ENCODE measurements at places on chromosomes 3 and 15.
A peak's percentile ranks its signal among the peaks of the same experiment; 100 is the strongest.

DNA sequence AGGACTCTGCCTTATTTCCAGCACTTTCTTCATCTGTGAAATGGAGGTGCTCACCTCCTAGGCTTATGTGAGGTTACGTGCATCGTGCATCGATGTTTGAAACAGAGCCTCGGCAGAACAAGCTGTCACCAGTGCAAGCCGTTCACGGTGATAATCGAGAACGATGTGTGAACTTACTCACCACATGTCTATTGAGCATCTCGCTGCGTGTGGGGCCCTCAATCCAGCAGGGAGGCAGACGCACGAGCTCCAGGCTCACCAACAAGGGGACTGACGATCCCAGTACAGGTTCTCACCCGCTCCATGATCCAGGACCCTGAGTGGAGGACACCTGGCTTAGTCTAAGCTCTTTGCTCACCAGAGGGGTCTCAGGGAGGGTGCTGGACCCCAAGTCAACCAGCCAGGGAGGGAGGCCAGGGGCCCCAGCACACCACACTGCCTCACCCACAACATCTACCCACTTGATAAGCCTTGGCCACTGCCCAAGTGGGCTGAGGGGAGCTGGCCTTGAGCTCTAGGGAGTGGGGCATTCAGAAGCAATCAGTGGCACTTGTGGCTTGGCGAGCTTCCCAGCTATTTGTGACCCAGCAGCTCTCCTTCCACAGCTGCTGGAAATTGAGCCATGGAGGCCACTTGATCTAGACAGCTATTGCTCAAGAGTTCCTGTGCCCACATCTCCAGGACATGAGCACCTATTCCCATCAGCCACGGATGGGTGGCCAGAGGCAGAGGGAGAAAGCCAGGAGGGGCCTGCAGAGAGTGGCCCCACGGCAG, 34.4 kb upstream of the SLC6A1 start:
- DNase-seq: no peak

GRCh38 chr15:45719490-45719889, 84.7 kb downstream of the SQOR start:
- DNase-seq: no peak

GRCh38 chr3:23723930-23724329, 81.8 kb upstream of the UBE2E1 start:
- no peak for DNase-seq

GRCh38 chr3:196621611-196622010, 17.9 kb upstream of the NRROS start:
- DNase-seq: no peak

DNA sequence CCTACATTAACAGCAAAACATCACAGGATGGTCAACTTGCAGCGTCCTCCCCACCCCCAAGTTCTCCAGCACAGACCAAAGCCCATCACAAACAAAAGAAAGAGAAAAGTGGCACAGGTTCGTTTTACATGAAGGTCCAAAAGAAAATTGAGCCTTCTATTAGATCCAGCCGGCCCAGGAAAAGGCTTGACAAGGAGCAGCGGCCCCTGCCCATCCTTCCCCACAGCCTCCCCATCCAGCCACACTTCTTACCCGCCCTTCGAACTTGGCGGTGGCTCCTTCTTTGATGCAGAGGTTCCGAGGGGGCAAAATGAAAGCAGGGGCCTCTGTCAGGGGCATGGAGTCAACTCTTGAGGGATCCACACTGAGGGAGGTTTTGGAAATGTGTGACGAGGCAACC, 90.7 kb downstream of the MYLK start:
- no peak for DNase-seq

DNA sequence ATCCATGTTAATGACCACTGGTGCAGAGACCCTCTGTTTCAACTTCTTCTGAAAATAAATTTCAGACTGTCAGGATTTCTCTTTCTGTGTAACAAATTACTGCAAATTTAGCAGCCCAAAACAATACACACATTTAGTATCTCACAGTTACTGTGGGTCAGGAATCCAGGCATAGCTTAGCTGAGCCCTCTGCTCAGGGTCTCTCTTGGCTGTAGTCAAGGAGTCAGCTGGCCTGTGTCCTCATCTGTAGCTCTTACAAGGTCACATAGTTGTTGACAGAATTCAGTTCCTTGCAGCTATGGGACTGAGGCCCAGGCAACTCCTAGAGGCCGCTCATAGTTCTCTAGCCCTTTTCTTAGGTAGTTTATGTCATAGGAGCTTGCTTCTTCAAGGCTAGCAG, 51.9 kb downstream of the NKIRAS1 start:
- DNase-seq: no peak

DNA sequence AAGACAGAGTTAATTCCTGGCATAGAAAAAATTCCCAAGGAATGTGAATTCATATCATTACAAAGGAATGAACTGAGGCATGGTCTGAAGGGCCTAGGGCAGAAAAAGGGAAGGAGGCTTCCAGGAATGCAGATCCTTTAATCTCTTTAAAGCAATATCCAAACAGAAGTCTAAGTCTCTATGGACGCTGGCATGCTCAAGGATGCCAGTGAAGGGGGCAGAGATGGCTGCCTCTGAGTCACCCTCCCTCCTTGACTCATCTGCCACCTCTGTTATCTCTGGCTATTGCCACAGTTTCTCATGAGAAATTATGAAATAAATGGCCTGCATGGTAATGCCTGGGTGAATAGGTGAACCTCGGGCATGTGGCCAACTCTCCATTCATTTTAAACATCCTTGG, 96.3 kb upstream of the BCL6 start:
- DNase-seq: no peak

DNA sequence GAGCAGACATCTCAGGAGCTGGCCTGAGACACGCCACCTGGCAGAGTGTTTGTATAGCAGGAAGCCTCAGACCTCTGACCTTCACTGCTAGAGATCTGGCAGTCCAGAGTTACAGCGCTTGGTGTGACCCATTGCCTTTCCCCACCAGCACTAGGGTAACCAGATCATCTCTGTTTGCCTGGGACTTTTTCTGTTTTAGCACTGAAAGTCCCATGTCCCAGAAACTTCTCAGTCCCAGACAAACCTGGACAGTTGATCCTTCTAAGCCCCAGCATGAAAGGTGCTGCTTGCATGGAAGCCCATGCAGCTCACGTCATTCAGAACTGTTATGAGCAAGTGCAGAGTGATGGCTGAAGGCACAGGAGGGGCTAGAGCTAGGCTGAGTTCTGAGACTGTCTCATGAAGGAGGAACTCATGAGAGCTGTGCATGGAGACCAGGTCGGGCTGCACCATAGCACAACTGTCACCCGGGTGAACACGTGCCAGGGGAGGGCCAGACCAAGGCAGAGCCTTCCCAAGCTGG, 18.2 kb upstream of the AHSG start:
- no peak for DNase-seq

DNA sequence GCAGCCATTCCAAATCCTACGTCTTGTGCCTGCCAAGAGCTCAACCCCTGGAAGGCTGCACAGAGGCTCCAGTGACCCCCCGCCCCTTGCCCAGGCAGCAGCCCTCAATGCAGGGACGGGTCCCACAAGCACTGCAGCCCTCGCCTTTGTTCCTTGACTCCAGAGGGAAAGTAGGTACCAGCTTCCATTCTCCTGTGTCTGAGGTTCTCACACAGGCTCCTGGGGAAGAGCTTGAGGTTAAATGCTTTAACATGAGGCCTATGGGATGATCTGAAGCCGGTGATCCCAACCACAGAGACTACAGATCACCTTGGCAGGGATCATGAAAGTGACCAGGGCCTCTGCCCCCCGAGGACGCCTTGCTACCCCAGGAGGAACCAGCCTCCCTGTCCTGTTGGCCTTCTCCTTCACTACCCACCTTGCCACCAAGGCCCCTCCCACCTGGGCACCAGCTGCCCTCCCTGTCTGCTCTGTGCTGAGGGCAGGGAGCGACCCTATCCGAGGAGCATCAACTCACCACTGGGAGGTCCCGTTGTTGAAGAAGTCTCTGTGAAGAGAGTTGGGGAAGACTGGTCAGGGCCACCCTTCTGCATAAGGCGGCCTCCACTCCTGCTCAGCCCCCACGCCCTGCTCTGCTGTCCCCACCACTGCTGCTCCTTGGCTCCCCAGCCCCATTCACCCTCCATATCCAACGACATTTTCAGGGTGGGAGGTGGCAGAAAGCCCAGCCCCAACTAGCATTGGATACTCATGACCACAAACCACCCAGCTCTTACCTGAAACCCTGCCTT, 95.3 kb downstream of the SEC22A start:
- no peak for DNase-seq

DNA sequence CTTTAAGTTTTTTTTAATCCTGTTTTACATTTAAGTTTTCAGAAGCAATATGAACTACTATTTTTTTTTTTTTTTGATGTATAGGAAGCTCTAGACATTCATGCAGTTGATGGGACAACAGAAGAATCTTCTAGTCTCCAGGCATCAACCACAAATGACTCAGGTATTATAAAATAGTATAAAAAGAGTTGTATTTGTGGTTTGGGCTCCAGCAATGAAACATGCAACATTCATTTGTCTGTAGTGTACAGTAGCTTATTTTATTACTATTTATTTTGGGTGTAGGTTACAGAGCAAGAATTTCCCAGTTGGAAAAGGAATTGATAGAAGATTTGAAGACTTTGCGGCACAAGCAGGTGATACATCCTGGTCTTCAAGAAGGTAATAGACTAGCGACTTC, 38.6 kb downstream of the MGA start:
- DNase-seq: peak; percentile 44

DNA sequence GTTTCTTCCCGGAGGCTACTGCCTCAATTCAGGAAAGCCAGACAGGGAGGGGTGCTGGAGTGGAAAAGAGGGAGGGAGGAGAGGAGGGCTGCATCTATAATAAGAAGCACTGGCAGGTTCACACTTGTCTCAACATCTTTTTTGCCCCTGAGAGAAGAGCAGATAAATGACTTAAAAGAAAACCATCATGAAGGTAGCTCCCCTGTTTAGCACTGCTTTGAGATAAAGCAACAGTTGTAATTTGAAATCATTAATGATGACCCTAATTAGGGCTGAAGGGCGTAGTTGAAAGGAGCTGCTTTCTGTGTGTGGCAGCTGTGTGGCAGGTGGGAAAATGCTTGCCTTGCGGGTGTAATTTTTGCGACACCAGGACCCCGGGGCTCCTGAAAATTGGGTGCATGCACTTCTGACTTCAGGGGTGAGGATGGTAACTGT, 222.8 kb upstream of the IL12A start:
- DNase-seq: no peak

DNA sequence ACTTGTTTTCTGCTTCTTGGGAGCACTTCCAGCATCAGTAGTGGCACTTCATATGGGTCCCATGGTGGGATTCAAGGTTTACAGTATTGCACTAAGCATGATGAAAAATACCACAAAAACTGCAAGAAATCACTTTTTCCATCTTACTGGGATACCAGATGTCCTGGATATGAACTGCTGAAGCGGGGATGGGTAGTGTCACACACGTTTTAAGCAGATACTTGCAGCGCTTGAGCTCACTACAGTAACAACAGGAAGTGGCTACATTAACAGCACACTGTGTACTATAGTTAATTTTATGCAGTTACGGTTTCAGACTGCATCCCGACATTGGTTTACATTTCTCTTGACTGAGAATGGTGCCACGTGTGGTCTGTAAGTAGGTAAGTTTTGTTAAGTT, 3.5 kb upstream of the ISG20 start:
- DNase-seq: no peak

GRCh38 chr15:48798319-48798718, 12.6 kb downstream of the CEP152 start:
- DNase-seq: no peak

- no peak for DNase-seq
Observed at GRCh38 chr3:74423867-74424266, 190.6 kb downstream of the CNTN3 start.

DNA sequence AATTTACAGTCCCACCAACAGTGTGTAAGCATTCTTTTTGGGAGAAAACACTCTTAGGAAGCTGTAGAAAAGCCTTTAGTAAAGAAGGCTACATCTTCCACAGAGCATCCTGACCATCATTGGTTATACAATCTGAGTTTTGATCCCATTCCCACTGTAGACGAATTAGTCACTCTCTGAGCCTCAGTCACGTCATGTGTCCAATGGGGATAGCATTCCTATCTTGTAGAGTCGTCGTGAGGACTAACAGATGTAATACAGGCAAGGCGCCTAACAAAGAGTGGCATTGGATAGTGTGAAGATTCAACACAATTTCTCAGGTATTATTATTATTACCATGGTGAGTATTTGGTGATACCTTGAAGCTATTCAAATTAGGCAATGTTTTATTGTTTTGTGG, 44.0 kb upstream of the ALDH1A3 start:
- no peak for DNase-seq

- DNase-seq: peak; percentile 57
Observed at GRCh38 chr3:159733194-159733860, 255.3 kb upstream of the IL12A start.

DNA sequence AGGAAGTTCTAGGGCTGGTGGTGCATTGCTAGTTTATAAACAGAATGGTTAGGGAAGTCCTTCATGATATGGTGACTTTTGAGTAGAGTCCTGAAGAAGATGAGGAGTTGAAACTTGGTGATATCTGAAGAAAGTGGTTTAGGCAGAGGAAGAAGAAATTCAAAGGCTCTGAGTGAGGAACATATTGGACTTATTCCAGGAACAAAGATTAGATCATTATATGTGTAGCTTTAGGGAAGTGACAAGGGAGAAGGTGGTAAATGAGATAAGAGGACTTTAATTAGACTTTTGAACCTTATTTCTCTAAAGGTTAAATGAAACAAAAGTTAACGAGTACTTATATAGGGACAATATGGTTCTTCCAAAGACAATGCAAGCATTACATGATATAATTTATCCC, 286.7 kb downstream of the DOCK3 start:
- DNase-seq: no peak

GRCh38 chr15:80825361-80826030, 46.3 kb downstream of the CEMIP start:
- DNase-seq: peak; percentile 94

DNA sequence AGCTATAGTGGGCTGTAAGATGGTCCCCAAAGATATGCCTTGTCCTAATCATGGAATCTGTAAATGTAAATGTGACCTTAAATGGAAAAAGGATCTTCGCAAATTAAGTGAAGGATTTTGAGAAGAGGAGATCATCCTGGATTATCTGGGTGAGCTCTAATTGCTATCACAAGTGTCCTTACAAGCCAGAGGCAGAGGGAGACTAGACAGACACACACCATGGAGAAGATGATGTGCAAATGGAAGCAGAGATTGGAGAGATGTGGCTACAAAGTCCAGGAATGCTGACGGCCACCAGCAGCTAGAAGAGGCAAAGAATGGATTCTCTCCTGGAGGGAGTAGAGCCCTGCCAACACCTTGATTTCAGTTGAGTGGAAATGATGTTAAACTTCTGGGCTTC, 102.3 kb upstream of the PROK2 start:
- DNase-seq: no peak
